PC-9 (cell line): ENCODE measurements at places on chromosomes 2 and 18. TPM values are rescaled to one million over a fixed set of nuclear protein-coding genes. Genes with fewer than 3 reads are reported as not detected.

DNA sequence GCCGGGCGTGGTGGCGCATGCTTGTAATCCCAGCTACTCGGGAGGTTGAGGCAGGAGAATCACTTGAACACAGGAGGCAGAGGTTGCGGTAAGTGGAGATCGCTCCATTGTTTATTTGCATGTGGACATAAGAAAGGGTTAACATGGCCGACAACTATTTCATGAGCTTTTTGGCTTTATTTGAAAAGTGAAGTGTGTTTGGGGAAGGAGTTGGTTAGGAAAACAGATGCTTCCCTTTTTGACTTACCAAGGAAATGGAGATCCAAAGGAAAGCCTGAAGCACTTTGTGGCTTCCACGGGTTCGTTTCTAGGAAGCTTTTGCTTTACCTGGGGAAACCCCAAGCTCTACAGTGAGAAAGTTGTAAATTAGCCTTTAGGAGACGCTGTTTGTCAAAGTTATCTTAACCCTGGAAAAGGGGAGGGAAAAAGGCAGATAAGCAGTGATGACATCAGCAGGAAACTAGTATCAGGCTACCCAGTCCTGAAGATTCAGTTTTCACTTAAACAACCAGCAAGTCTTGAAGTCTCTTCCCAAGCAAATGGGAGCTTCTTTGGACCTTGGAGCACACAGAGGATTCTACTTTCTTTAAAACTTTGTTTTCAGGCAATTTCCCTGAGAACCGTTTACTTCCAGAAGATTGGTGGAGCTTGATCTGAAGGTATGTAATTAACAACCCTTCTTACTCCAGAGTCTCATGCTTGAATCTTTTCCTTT lies at the start of gene CASP10:
TSS of gene CASP10 (plus strand) at position 492 of the 715 bp plus-strand sequence. CDS start 2,637 bp downstream, outside the sequence.
- DNase-seq = peak; percentile 44

- DNase-seq = no peak
Measured at GRCh38 chr2:173355132-173355865, 627 bp downstream of the CDCA7 start.

GRCh38 chr2:214079032-214079431 lies 331.8 kb upstream of the VWC2L start:
- no peak for DNase-seq

DNA sequence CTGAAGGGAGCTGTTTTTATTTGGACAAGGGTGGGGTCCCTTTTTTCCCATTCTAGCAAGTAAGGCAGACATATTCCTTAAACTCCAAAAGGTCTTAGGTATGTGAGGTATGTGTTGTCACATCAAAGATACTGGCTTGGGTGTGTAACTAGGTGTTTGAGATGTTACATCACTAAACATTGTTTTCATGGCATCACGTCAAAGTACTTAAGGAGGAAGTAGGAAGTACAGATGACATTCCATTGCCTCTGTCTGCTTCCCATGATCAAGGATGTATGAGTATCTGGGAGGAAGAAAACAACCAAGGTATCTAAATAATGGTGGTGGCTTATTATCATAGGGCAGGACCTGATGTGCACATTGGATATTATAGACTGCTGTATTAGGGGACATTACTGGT lies 39.3 kb downstream of the CD302 start:
- DNase-seq = peak; percentile 87

GRCh38 chr2:149039213-149039724 lies 770 bp downstream of the LYPD6B start:
- DNase-seq = no peak

GRCh38 chr2:74831693-74832530 lies 2.0 kb upstream of the HK2 start:
- peak; percentile 66 for DNase-seq

DNA sequence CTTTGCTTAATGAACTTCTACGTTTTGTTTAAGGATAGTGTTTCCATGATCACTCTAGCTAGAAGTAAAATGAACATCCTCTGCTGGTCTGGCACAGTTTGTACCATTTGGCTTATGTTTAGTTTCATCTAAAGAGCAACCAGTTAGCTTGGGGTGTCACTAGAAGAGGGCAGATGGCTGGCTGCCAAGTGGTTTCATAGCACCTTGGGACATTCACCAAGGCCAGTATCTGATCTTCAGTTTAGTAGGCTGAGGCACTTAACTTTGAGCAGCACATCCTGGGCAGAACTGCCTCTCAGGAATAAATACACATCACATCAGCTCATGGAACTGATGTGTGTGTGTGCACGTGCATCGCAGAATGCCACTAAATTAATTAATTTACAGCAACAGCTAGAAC lies 68.4 kb downstream of the NXPH2 start:
- DNase-seq = no peak

GRCh38 chr2:96489663-96490062 lies 15.5 kb downstream of the NEURL3 start:
- no peak for DNase-seq

- DNase-seq = peak; percentile 47
Measured at GRCh38 chr18:13813271-13813849, 10.6 kb upstream of the MC5R start.

DNA sequence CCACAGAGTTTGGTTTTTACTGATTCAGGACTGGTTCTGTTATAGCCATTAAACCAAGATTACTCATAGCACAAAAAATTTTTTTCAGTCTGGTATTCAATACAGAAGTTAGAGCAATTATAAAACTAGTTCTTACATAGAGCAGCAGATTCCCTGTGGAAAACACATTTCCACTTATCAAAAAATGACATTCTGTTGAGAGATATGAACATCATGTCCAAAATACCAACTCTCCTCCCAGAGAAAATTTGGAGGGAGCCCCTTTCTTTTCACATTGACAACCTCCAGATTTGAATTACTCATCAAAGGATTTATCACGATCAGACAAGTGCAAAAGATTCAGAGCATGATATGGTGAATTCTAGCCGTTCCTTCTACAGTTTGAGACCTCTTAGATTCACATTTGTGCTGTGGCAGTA lies 126.8 kb upstream of the SERPINE2 start:
- DNase-seq = no peak

THSD7B gene
- total RNA-seq = not detected in 2 replicates

DNA sequence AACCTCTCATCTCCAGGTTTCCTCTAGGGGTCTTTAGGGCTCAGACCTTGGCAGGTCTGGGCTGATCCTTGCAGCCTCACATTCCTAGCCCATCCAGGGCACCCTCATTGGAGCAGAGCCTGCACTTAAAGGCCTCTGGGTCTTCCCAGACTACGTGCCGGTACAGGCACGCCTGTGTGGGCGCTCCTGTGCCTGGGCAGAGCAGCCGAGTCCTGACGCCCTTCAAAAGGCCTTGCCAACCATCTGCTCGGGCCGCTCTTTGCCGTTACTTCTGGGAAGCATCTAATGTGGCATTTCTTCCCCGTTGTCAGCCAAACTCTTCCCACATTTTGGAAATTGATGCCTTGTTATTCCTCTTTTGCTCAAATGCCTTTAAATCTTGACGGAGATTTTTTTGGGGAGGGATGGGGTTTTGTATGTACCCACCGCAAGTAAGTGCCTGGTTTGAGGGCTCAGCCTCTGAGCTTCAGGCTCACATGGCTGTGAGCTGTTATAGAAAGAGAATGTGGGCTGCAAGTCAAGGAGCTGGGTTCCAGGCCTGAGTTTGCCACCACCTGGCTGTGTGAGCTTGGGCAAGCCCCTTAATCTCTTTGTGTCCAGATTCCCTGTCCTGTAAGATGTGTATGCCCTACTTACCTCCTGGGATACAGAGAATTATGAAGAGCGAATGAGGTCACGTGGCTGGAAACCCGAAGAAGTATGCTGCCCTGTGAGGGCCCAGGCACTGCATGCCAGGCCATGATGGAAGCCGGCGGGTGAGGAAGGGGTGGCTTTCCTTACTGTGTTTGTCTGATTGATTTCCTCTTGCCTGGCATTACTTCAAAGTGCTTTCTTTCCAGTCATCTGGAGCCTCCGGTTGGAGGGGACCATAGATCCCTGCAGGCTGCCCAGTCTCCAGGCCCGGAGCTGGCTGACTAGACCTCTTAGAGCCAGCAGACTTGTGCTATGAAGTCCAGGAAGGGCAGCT lies 20.6 kb downstream of the EHD3 start:
- no peak for DNase-seq

KHK gene
- total RNA-seq = 4.4 and 10.4 TPM in 2 replicates

DPP10 gene
- not detected in 2 replicates for total RNA-seq

CPLX4 gene
- not detected in 2 replicates for total RNA-seq

TCF23 gene
- total RNA-seq = not detected in 2 replicates

DNA sequence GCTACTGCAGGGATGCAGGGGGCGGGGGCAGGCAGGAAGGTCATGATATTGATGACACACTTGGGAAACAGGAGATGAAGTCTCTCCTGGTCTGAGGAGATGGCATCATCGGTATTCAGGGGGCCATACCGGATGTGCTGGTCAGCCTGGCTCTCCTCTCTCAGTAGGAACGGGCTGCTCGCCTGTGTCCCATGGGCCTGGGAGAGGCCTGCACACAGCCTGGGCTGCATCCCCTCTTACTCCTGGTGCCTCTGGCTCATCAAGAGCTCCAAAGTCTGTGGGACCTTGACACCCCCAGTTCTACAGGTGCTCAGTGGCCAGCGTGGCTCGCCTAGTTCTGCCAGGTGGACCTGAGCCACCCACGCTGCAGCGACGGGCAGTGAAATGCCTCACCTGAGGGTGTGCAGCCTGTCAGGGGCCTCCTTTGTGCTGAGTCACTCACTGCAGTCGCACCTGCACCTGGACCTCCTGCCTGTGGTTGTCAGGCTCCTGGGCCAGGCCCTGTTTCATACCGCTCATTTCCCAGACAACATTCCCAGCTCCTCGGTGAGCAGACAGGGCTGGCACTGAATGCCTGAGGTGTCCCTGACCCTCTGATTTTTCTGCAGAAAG lies 18.6 kb upstream of the CNDP1 start:
- no peak for DNase-seq

COMMD1 gene
- 16.3 and 20.9 TPM in 2 replicates for total RNA-seq

CPO gene
- not detected in 2 replicates for total RNA-seq

DNA sequence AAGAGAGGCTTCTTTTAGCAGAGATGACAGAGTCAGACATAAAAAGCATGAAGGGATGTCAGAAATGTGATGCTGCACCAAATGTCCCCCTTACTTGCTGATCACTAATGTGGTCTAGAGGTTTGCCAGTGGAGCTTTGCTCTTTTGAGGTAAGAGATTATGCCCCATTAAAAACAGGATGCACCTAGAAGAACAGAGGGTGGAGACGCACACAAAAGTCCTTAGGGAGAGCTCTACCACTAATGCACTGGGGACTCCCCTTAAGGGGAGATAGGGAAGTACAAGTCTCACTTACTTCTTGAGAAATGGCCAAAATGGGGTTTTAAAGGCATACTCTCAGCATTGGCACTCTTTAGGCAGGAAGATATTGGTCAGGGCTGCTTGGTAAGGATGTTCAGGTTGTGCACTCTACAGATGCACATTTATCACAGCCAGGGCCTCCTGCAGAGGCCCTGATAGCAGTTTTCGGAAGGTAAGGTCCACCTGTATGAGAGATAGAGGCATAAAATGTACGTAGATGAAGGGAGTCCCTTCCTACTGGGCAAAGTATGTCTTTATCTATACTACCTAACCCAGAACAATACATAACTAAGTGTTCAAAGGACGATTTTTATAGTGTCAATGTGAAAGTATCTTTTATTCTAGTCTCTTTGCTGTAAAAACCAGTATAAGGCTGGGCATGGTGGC lies 17.0 kb upstream of the SCYGR1 start:
- DNase-seq = no peak

DNA sequence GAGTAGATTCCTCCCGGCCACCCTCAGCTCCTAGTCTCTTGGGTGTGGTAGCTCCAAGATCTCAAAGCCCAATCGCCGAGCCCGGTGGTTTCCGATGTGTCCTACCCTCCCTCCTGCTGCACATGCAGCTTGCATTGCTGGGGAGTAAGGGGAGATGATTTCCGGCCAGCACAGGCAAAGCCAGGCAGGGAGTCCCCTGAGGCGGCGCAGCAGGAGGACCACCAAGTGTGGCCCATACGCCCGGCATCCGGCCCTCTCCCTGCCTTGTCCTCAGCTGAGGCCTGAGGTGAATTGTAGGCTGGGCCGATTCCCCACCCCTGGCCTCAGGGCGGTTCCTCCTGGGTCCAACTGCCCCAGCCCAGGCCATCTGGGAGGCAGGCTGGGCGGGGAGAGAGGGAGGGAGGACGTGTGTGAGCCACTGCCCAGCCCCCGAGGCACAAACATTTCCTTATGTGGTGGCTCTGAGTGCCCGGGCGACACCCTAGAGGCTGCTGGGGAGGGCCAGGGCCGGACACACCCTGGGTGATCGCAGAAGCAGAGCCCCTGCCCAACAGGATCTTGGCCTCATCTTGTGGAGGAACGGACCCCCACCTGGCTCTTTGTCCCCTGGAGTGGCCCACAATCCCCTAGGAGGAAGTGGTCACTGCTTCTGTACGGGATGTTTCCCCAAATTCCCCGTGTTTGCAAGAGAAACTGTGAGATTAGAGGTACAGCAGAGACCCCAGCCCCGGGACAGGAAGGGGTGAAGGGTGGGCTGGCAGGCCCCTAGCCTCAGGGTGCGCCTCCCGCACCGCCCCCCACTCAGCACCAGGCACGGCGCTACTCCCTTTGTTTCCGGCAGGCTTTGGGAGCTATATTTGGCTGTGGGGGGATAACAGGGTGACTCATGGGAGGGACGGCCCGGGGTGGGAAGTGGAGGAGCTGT lies 41.9 kb upstream of the PTMA start:
- peak; percentile 97 for DNase-seq

DNA sequence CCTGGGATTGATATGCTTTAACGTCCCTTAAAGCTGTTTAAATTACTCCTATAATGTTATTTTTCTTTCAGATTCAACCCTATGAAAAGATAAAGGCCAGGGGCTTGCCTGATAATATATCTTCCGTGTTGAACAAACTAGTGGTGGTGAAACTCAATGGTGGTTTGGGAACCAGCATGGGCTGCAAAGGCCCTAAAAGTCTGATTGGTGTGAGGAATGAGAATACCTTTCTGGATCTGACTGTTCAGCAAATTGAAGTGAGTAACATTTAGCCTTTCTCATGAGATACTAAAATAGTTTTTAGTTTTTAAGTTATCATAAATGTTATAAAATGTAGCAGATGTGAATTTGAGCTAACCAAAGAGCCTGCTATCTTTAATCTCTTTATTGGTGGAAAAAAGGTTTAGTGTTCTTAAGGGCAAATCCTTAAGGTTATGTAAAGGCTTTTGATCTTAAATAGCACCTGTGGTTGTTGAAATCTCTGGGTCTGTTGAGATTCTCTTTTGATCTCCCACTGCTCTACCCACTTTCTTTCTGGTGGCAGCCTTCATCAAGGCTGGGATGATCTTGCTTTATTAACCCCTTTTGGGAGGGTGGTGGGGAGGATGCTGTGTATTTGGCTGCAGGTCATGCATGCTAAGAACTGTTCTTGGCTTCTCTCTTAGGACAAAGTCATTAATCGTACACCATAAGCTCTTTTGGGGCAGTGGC lies 40.9 kb downstream of the UGP2 start:
- no peak for DNase-seq

GRCh38 chr18:36493349-36494159 lies 196.0 kb downstream of the FHOD3 start:
- DNase-seq = no peak

- DNase-seq = peak; percentile 46
Measured at GRCh38 chr18:35479911-35480586, 17.7 kb downstream of the INO80C start.

DNA sequence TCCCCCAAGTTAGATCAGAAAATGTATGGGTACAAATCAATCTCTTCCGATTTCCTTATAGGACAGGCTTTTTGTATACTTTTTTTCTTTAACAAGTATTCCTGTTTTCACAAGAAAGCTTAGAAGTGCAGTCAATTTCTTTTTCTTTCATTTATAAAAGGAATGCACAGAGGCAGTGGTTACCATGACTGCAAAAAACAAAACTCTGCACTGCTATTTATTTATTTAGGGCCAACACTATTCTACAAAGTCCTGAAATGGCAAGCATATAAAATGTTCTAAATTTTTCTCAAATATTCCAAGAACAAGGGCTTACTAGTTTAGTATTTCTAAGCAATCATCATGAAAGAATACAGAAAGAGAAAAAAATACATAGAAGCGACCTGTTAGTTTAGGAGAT lies 22.2 kb downstream of the ATAD2B start:
- no peak for DNase-seq
